ENCODE measurements at places on chromosomes 16 and 17.

GRCh38 chr16:29662000-29662728 is 883 bp upstream of the SPN start:
- no peak for DNase-seq

- DNase-seq = no peak
Measured at GRCh38 chr17:238071-238963, 56.9 kb upstream of the DOC2B start.

DNA sequence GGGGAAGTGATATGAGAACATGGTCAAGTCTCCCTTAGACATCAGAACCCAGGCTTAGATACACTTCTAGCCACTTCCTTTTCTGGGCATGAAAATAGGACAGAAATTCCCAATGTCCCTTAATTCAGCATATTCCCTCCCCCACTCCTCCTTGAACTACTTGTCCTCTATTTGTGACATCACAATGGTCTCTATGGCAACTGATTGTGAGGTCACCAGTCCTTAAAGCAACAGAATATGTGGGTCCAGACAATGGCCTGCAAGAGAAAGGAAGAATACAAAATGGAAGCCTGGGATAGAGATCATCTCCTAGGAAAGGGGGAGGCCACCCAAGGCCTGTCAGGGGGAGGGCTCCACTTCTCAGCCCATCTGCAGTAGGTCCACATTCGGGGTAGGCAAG is 6.7 kb upstream of the SEZ6 start:
- DNase-seq = no peak

GRCh38 chr17:83176623-83177583 is 97.5 kb downstream of the METRNL start:
- DNase-seq = no peak
